ENCODE measurements at places on chromosomes 11 and 22.

DNA sequence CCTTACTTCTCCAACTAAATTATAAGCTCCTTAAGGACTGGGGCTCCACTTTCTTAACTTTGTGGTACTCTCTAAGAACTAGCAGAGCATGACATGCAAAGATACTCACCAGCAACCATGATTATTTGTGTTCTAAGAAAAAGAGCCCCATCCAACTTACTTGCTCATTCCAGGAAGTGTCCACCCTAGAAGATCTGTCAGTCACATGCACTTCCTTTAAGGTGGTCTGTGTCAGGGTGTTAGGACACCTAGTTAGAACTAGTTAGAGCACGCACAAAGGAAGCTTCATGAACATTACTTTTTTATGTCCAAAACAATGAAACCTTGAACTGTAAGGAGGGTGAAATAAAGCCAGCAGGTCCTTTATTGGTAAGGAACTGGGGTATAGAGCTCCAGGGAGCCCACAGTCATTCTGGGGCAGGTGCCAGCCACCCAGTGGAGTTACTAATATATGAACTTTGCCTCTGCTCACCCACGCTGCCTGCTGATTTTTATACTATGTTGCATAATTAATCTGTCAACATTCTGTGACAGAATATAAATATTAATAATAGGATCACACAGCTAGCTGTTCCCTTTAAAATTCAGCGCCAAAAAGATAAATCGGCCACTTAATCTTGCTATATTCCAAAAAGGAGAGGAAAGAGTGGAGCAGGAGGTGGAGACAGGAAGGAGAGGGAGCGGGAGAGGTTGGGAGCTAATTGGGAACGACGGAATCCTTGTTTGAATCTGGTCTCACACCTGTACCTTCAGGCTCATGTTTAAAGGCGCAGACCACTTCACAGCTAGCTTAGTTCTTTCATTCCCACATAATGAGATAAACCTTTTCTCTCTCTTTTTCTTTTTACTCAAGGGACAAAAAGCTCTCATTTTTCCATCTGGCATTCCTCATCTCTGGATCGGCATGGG is 755.0 kb downstream of the OPCML start:
- no peak for DNase-seq

DNA sequence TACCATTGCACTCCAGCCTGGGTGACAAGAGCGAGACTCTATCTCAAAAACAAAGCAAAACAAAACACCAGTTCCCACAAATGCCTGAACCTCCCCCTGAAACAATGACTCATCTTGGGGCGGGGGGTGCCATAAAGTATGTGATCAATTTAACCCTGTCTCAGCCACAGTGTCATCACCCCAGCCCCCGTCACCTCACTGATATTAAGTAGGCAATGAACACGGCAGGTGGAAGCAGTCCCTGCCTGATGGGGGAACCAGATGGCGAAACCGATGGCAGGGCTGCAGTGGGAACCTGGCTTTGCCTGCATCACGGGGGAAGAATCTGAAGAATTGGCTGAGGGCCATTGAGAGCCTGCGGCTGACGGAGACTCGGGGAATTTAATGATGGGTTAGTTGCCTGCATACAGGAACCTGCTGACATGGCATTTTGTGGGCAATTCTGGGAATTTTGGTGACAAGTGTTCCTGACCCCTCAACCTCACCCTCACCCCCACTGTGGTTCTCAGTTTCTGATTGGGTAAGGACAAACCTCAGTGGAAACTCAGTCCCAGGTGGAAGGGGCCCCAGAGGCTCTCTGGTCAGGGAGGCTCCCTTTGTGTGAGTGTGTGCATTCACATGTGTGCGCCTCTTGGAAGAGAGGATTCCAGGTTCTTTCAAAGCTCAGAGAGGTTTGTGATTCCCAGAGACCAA is 39.1 kb upstream of the SHISAL1 start:
- DNase-seq = no peak

DNA sequence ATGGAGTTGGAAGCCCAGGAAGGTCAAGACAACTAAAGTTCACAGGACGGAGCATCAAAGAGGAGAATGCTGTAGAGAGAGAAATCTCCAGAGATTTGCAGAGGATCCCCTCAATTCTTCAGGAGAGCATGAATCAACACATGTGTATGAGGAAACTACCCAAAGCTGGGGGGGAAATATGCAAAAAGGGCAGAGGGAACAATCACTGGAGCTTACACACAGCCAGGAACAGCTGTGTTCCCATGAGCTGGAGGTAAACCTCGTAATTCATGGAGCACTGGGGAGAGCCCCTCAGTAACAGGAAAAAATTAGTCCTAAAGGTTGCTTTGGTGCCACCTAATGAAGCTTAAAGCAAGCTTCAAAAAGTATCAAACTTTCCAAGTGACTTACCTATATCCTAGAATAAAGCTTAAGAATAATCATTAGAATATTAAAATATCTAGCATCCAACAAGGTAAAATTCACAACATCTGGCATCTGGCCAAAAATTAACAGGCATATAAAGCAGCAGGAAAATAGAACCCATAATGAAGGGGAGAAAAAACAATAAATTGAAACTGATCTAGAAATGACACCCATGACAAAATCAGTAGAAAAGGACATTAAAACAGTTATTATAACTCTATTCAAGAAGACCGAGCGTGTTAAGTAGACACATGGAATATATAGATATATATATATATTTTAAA is 134.2 kb downstream of the STK33 start:
- no peak for DNase-seq

DNA sequence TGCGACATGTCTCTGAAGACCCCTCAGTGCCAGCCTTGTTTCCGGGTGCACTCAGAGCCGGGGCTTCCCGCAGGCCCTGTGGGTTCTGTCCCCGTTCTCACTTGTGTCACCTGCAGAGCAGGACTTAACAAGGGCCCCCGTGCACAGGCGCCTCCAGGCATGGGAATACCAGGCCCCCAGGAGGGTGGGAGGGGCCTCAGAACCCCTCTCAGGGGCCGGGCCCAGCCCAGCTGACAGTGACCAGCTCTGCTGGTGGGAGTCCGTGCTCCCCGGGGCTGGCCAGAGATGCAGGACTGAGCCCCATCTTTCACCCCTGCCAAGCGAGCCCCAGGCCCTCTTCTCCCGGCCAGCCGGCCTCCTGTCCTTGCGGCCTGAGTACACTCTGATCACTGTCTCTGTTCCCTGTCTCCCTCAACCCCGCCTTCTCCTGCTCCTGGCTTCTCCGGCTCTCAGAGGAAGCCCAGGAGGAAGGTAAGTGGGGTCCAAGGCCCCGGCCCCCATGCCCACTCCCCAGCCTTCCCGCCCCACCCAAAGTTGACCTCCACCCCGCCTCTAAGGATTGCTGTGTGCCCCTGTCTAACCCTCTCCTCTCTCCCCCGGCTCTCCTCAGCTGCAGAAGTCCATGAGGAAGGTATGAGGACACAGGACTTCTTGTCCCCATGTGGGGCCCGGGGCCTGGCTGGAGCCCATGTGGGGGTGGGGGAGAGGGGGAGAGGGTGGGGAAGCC is 5.3 kb downstream of the TNNT3 start:
- no peak for DNase-seq

- peak; percentile 30 for DNase-seq
Measured at GRCh38 chr11:85810871-85811611, at the start of gene SYTL2. SYTL2 (minus strand) TSS chr11:85811141; CDS start chr11:85757725, 53,416 bp downstream.

- no peak for DNase-seq
Measured at GRCh38 chr11:67194096-67194495, 72.2 kb upstream of the GRK2 start.

- no peak for DNase-seq
Measured at GRCh38 chr11:113124578-113124977, 163.4 kb downstream of the NCAM1 start.

GRCh38 chr11:85960678-85961077 is 105.5 kb downstream of the CCDC83 start:
- DNase-seq = no peak

GRCh38 chr11:118903204-118904015 is 19.7 kb downstream of the CXCR5 start:
- no peak for DNase-seq

DNA sequence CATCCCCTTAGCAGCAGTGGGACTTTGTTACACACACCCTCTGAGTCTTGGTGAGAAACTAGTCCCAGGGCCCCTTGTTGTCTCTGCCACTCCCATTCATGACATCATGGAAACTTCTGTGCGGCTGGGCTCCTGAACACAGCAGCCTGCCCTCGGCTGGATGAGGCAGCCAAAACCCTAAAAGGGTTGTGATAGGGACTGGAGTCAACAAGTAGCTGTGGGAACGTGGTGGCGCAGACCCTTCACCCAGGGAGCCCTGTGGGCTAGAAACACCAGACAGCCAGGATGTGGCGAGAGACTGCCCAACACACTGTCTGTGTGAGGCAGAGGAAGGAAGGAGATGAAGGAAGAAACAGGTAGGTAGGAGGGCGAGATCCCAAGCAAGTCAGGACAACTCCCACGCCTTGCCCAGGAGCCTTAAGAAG is 3.9 kb downstream of the CD3D start:
- no peak for DNase-seq

DNA sequence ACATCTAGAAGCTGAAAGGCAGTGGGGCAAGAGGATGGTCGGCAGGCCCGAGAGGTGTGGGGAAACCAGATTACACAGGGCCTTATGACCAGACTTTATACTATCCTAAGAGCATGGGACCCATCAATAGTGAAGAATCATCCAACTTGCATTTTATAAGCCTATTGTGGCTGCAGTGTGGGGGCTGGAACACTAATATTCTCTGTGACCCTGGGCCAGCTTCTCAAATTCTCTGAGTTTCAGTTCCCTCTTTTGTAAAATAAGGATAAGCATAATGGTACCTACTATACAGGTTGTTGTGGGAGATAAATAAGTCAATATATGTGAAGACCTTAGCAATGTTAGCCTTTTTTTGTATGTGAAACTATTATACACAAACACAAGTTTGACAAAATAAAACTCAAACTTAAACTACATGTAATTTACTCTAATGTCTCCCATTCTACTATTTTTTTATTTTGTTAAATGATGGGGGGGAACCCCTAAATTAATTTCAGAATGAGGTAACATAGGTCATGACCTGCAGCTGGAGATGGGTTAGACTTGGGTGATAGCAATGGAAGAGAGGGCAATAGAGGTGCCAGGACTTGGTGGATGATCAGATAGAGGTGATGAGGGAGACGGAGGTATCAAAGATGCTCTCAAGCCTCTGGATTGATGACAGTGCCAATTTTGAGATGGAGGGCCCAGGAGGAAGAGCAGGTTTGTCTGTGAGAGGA is 30.1 kb downstream of the SMCO4 start:
- DNase-seq = no peak

GRCh38 chr11:3115321-3115720 is 49.8 kb downstream of the OSBPL5 start:
- DNase-seq = no peak

GRCh38 chr11:62512961-62513360 is 33.6 kb downstream of the AHNAK start:
- no peak for DNase-seq

- DNase-seq = no peak
Measured at GRCh38 chr11:60594998-60595642, 79.9 kb downstream of the MS4A13 start.

GRCh38 chr11:126990716-126991480 is 9.7 kb downstream of the KIRREL3 start:
- DNase-seq = no peak

- peak; percentile 51 for DNase-seq
Measured at GRCh38 chr11:78801161-78801884, 226.7 kb upstream of the NARS2 start.

- DNase-seq = no peak
Measured at GRCh38 chr11:116101902-116102301, 597.7 kb upstream of the CADM1 start.

DNA sequence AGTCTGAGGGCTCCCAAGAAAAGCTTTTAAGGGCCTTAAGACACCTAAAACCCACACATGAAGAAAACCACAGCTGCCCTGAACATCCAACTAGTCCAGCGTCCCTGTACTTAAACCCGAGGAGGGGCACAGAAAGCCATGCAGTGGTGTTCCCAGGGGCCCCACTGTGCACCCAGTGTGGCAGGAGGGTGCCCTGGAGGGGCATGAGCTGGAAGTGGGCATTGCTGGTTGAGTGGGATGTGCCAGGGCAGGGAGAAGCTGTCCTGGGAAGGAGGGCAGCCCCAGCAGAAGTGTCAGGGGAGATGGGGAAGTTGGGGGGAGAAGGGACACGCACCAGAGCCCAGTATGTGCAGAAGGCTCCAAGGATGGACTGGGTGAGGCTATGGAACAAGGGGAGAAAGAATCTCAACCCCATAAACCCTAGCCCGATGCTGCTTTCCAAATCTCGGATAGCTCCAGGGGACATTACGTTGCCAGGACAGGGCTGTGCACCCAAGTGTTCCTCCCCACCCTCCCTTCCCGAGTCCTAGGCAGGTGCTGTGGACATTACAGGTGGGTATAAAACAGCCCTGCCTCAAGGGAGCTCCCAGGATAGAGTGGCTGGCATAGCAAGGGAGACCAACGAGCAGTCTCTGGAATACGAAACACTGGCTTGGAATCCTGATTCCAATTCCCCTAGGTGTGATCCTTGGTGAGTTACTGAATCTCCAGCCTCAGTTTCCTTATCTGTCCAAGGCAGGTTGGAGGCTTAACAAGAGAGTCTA is 44.2 kb downstream of the SHANK2 start:
- no peak for DNase-seq

- DNase-seq = no peak
Measured at GRCh38 chr11:76658651-76659650, 11.6 kb downstream of the LRRC32 start.

GRCh38 chr11:1276041-1276790 is 33.2 kb downstream of the TOLLIP start:
- DNase-seq = no peak

DNA sequence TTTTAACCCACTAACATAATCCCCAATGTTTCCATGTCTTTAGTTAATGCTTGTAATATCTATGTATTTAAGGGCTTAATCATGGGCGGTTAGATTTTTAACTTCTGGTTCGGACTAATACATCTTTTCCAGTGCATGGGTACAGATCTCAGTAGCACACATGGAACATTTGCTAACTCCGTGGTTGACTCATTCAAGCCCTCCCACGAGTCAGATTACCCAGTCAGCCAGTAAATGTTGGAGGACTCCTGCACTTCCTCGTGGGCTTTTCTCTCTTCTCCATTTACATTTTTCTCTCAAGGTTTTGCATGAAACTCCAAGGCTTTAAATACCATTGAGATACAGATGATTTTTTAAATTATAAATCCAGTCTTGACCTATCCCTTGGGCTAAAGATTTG is 313.9 kb downstream of the ST3GAL4 start:
- no peak for DNase-seq

DNA sequence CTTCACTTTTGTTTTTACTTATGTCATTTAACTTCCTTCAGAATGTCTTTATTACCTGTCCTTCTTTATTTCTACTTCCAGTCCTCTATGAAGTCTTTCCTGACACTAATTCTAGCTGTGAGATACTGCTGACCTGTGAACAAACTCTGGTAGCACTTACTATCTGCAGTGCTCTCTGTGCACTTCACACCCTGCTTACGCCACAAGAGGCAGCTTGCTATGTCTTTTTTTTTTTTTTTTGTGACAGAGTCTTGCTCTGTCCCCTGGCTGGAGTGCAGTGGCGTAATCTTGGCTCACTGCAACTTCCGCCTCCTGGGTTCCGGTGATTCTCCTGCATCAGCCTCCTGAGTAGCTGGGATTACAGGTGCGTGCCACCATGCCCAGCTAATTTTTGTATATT is 10.7 kb downstream of the STIM1 start:
- DNase-seq = peak; percentile 40

All from kidney capillary endothelial cell (primary cell).